ENCODE measurements at places on chromosomes 13 and 19.

DNA sequence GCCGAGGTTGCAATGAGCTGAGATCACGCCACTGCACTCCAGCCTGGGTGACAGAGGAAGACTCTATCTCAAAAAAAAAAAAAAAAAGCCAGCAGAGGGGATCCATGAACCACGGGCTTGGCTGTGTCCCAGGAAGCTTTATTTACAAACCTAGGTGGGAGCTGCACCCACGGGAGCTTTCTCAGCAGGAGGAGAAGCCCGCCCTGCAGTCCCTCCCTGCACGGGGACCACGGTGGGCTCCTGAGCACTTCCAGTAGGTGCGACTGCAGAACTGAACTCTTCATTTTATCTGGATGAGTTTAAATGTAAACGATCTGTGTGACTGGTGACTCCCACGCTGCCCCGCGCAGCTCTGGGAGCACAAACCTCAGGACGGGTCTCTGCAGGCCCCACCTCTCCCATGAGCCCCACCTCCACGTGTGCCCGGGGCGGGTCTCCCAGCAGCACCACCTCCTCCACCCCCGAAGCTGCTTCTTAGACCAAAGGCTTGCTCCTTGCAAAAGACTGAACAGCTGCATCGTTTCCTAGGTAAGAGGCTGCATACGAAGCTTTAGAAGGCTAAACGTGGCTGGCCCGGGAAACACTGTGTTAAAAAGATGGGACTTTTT, 66.4 kb downstream of the SPACA7 start:
- peak; percentile 24 for DNase-seq

DNA sequence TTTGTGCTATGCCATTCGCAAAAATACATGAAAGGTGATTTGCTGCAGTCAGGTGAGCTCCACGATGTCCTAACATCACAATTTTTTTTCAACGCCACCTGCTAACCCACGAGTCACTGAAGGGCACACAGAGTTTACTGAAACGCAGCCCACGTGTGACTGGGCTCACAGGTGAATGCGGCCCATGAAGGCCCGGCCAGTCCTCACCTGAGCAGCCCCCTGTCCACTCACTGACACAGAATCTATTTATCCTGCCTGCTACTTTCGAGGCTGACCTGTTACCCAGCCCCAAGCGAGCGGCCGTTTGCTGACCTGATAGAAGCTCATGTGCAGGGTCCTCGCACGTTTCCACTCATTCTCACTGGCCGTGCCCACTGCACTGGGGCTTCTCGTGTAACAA, 121.9 kb upstream of the SOX1 start:
- DNase-seq = no peak

GRCh38 chr19:46082728-46083050, 41.8 kb downstream of the IGFL3 start:
- no peak for DNase-seq

DNA sequence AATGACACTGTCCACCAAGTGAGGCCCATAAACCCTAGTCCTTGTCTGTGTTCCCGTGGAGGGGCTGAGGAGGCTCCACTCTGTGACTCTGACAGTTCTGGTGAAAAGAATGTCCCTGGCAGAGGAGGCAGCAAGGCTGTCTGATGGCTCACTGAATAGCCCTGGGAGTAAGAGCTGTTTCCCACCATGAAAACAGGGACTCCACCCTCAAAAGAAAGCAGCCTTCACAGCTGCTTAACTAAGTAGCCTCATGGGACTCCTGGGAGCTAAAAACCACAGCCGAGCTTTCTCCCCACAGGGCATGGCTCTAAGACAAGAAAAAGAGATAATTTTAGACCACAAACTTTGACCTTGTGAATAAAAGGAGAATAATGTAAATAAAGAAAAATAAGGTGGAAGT, 135.1 kb upstream of the FRY start:
- no peak for DNase-seq

GRCh38 chr13:46721054-46721453, 75.9 kb downstream of the ESD start:
- no peak for DNase-seq

GRCh38 chr19:3606690-3607289, at the start of gene TBXA2R:
Gene TBXA2R (minus strand): TSS chr19:3606875. CDS start chr19:3600634, 6,241 bp downstream.
- no peak for DNase-seq

- no peak for DNase-seq
Measured at GRCh38 chr13:31067416-31068118, 94.1 kb downstream of the HSPH1 start.

DNA sequence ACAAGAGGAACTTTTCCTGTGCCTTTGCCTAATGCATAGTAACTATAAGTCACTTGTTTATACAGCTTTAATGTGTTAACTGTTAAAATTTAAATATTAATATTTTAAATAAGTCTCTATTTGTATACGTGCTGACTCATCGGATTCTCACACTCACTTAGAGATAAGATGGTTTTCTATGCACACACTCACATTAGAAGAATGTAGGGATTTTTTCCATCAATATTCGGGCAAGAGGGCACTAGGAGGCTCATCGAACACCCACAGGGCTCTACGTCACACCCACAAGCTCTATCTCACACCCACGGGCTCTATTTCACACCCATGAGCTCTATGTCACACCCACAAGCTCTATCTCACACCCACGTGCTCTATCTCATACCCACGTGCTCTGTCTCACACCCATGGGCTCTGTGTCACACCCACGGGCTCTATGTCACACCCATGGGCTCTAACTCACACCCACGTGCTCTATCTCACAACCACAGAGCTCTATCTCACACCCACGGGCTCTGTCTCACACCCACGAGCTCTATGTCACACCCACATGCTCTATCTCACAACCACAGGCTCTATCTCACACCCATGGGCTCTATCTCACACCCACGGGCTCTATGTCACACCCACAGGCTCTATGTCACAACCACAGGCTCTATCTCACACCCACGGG, 73.4 kb downstream of the COL4A2 start:
- DNase-seq = no peak

DNA sequence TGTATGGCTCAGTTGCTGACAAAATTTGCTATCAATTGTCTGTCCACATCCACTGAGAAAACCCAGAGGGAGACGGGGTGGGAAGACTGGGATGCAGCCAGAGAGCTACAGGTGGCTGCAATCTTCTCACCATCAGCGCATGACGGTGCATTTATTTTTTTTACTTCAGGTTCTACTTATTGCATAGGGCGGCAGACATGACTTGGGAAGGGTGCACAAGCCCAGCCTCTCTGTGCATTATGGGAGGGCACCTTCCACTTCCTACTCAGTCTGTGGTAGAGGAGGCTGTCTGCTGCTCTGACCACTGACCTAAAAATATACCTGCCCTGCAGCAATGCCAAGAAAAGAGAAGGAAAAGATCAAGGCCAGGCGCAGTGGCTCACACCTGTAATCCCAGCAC, 73.1 kb downstream of the ABCC4 start:
- DNase-seq = no peak

All from left renal pelvis (tissue), 4 donors.